HT-29 (cell line): ENCODE measurements at places on chromosomes 11 and 22.

DNA sequence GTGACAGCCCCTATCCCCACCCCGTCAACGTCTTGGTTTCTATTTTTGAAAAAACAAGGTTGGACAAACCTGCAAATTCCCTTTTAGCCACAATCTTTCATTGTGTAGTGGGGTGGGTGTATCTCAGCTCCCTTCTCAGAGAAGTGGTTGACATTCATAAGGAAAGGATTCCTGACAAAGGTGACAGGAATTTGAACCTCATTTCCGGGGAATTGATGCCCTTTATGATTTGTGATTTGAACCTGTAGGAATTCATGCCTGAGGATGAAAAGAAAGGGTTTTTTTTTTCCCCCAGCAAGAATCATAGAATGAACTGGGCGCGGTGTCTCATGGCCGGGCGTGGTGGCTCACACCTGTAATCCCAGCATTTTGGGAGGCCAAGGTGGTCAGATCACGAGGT, 14.5 kb downstream of the YPEL4 start:
- DNase-seq, result no peak

- DNase-seq, result no peak
Measured at GRCh38 chr11:2128511-2129307, 10.5 kb downstream of the IGF2 start.

- no peak for DNase-seq
Measured at GRCh38 chr11:60987577-60988277, 16.2 kb downstream of the CD6 start.

DNA sequence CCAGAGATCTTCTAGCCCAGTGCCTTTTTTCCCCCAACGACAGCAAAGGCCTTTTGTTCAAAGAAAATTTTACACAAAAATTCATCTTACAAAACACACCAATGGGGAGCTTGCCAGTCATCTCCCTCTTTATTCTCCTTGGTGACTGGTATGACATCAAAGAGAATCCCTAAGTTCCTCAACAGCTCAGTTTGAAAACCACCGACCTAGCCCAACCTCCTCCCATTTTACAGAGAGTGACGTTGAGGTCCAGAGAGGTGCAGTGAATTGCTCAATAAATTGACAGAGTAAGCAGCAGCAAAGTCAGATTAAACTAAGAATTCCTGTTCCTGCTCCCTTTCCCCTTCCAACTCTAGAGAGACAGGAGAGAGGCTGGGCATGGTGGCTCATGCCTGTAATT, 7.8 kb downstream of the SLC43A3 start:
- no peak for DNase-seq

- DNase-seq, result no peak
Measured at GRCh38 chr11:112293614-112294013, 33.0 kb upstream of the PLET1 start.

- no peak for DNase-seq
Measured at GRCh38 chr11:69876013-69876412, 56.8 kb upstream of the FGF3 start.

- DNase-seq, result peak; percentile 80
Measured at GRCh38 chr11:534396-535209, 773 bp downstream of the HRAS start.

DNA sequence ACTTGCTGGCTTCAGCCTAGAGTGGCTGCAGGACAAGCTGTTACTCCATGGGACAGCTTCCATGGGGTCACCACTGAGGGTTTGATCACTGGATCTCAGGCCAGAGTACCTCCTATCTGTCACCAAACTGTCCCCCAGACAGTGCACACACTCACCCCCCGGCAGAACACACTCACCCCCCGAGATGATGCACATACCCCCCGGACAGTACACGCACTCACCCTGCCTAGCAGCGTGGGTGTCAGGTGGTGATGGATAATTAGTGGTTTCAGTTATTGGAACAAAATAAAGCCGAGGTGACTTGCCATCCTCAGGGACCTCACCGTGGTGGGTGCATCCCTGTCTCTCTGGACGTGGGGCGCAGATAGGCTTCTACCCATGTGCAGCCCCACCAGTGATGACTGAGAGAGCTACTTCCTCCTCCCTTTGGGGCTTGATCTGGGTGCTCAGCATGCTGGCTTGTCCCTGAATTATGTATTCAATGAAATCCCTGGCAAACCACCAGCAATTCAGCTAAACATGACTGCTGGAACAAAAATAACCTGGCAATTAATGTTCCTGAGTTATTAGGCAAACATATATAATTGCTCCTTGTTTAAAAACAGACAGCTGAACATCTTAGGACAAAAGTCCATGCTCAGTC, 18.9 kb downstream of the TANGO2 start:
- DNase-seq, result no peak

DNA sequence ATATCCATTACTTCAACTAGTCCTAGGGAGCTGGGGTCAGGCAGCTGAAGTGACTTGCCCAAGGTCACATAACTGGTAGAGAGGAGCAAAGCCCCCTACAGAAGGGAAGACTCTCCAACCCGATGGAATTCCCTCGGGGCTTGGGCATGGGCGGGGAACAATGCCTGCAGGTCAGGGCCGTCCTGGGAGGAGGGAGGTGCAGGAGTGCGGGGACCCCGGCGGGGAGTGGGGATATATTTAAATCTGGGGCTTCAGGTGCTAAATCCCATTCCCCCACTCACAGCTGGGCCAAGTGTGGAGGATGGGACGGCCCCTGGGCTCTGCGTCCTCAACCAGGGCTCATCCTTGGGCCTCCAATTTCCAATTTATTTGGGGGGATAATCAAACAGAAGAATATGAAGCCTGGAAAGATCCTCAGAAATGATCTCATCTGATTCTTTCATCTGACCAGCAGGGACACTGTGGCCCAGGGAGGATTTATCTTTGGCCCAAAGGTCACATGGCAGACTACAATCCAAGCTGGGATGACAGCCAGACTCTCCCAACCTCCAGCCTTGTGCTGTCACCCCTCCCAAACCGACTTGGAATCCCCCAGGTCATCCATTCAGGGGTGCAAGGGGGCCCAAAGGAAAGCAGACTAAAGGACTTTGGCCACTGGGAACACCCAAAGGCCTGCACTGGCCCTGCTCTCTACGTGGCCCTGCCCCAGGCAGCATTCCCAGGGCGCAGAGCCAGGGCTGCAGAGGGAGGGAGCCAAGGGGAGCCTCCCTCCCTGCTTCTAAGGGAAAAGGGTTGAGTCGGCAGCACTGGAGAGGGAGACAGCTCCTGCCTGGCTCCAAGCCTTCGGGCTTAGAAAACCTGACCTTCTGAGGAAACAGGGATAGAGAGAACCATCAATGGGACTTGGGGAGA, 8.7 kb upstream of the C1QTNF6 start:
- DNase-seq, result peak; percentile 66

- no peak for DNase-seq
Measured at GRCh38 chr11:125429807-125430678, 66.0 kb downstream of the FEZ1 start.

- DNase-seq, result no peak
Measured at GRCh38 chr11:114202011-114202609, 94.1 kb upstream of the NNMT start.

- no peak for DNase-seq
Measured at GRCh38 chr11:19060629-19061028, at the start of gene MRGPRX2. MRGPRX2 (minus strand) TSS chr11:19060717; CDS start chr11:19056402, 4,315 bp downstream.

GRCh38 chr11:120188371-120188770, 22.5 kb upstream of the OAF start:
- no peak for DNase-seq

DNA sequence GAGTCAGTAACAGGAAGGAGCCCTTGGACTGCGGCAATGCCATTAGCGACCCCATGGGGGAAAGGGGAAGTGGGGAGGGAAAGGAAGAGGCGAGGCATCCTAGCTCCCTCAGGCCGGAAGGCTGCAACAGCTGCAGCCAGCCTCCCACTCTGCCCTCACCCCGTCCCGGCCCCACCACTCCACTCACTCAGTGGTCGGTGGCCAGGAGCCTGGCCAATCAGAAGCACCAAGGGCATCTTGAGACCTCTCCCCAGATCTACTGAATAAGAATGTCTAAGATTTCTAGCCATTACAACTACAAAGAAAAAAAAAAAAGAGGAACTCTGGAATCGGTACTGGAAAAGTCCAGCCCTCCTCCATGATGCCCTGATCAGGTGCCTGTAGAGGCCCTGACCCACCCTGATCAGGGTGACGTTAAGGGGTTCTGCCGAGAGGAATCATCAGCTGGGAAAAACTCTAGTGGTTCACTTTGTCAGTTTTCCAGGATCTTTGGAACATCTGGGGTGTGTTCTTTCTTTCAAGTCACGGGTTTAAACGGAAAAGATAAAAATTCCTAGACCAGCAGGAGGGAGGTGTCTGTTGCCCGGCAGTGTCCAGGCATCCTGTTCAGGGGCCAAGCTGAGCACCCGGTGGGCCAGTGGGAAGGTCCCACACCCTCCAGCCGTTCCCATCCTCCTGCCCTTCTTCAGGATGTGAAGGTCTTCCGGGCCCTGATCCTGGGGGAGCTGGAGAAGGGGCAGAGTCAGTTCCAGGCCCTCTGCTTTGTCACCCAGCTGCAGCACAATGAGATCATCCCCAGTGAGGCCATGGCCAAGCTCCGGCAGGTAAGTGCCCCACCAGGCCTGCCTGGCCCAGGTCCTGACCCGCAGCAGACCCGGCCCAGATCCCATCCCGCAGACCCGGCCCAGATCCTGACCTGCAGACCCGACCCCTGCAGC, 14.4 kb downstream of the OAF start:
- no peak for DNase-seq
